ENCODE measurements at places on chromosomes 3 and 15.
A peak's percentile ranks its signal among the peaks of the same experiment; 100 is the strongest.

DNA sequence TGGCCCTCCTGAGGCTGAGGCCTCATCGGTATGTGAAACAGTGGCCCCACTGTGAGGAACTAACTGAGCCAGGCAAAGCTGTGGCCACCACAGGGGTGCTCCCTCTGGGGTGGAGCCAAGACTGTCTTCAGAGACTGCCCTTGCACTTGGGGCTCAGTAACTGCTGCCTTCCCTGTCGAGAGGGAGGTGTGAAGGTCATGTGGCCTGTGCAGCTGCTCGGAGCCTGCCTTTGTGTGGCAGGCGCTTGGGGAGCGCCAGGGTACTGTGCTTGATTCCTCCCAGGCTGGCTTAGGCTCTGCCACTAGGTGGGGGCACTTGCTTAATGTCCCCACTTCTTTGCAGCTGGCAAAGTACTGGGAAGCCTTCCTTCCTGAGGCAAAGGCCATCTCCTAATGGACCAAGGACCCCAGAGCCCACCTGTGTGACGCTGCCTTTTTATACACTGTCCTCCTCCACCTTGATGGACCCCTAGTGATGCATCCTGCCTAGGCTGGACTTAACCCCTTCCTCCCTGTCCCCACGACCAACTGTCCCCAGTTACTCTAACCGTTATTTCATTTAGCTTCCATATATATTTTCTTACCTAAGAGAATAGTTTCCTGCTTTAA, 14.2 kb upstream of the SNX22 start:
- DNase-seq, result no peak

- no peak for DNase-seq
Observed at GRCh38 chr3:33103480-33103879, 6.5 kb upstream of the GLB1 start.

DNA sequence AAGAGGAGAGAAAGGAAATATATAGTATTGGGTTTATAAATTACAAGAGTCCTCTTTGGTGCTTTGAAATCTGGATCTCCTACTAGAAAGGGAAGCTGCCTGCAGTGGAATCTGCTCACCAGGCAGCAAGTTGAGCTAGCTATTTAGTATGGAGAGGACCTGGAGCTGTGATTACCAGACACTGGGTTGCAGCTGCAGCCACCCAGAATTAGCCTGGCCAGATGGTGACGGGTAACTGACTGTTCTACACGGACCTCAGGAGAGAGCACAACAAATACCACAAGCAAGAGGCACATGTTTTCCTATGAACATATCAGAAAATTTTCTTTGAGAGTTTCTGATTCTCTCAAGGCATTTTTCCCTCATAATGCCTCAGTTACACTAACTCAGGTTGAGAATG, 46.5 kb downstream of the SYNPR start:
- no peak for DNase-seq

DNA sequence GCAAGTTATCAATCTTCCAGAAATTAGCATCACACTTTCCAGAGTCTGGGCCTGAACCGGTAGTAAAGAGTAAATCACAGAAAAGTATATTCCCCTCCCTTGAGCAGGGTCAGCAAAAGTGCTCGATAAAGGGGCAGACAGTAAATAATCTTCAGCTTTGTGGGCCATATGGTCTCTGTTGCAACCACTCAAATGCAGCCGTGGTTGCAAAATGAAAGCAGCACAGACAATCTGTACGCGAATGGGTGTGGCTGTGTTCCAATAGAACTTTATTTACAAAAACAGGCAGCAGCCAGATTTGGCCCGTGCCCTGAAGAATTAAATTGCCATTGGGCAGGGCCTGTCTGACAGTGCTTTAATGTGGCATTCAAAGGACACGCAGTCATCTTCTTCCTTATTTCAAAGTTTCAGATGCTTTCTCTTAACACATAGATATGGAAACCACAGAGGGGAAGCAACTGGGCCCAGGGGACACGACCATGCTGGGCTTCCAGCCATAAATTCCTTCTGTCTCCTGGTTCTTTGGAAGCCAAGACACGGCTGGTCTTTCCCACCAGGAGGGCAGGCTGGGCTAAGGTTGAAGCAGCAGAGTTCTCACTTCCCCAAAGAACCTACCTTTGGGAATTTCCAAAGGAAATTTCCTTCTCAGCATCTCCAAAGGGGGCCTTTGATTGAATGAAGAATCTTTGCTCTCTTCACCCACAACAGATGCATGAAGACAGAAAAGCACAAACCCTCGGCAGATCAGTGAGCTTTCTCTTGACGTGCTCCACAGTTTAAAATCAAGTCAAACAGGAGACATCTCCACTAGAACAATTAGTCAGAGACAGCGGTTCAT, 489.8 kb upstream of the PROK2 start:
- peak; percentile 78 for DNase-seq

- no peak for DNase-seq
Observed at GRCh38 chr15:98706387-98706786, 58.0 kb downstream of the IGF1R start.

GRCh38 chr3:115272036-115272824, 125.1 kb upstream of the ZBTB20 start:
- DNase-seq, result no peak

DNA sequence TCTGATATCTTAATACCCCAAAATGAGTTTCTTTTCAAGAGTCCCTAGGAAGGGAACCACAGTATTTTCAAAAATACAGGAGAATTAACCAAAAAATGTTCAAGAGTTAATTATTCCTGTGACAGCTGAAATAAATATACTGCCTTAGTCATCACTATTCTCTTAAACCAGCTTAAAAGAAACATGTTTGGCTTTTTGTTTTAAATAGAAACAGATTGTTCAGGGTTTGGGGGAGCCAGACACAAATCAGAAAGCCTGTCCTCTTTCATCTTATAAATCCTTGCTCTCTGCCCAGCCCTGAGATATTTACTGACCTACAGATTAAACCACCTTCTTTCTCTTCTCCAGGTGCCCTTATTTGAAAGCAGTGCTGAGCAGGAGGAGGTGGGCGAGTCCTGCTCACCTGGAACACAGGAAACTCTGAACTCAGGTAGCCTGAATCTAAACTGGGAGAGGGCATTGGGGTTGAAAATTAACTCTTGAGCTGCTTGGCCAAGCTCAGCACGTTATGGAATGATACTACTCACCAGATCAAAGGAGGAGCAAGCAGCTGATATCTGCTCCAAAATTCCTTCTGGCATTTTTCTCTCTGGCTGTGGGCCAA, 84.1 kb upstream of the SPRED1 start:
- DNase-seq, result no peak

GRCh38 chr3:9879830-9880549, at the start of gene CIDEC:
Gene CIDEC, minus strand, starts transcription at chr3:9880253. Its CDS starts 1,767 bp downstream, at chr3:9878486.
- no peak for DNase-seq

GRCh38 chr3:18512007-18512406, 86.9 kb upstream of the SATB1 start:
- no peak for DNase-seq

DNA sequence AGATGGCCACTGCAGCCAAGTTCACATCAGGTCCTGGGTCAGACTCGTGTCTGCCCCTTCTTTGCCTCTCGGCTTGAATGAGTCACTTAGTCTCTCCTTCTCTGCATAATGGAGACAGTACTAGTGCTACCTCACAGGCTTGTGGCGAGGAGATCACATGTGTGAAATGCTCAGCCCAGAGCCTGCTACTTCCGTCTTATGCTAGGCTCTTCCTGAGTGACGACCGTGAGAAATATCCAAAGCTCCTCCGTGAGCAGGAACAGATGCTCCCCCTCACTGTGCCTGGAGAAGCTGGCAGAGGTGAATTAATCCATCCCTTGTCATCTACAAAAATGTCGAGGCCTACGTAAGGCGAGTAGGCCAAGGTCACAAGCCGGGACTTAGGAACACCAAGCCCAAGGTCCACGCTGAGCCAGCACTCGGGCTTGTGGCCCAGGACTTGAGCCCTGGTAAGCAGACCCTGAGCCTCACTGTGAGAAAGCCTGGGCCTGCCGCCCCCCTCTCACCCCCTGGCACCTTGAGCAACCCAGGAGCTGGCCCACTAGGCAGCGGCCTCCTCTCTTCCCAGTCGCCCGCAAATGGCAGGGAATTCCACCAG, 17.9 kb downstream of the PAK6 start:
- DNase-seq, result no peak

DNA sequence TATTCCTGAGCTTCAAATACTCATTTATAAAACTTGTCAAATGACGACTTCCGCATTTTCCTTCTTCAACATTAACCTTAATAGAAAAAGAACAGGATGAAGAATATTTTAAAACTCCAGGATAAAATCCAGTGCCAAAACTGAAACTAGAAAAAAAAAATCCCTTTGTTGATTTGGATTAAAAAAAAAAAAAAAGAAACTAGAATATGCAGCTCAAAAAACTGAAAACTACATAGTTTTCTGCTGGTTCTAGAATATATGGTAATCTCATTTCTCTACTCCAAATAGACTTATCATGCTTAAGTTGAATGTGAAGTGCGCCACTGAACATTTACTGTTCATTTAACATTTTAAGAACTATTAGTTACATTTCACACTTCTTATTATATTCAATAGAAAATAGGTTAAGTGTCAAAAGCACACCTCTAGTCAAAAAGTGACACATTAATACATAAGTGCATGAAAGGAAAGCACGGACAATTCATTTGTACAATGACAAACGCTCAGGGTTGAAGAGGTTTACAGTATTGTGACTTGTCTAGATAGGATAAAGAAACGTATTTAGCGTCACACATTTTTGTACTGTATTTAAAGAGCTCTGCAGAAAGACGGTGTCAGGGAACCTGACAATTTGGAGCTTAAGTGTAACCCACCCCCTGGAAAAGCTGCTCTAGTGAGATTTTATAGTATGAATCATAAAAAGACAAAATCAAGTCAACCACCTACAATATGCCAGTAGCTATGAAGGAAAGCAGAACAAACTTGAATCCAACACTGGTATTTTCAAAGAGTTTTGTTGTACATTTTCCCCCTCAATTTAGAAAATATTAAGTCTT, 5.8 kb downstream of the TRA2B start:
- DNase-seq, result no peak

DNA sequence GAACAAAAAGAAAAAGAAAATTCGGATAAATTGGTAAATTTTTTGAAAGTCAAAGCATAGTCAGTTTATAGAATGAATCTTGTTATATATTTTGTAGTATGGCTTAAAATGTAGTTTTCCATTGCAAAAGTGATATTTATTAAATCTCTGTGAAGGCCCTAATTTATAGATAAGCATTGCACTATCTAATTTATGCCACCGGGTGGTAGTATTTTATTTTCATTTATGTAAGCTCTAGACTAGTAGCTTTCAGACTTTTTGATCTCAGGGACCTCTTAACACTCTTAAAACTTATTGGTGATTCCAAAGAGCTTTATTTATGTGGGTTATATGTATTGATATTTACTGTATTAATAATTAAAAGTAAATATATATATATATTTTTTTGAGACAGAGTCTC, 133.9 kb upstream of the LRRFIP2 start:
- DNase-seq, result no peak

DNA sequence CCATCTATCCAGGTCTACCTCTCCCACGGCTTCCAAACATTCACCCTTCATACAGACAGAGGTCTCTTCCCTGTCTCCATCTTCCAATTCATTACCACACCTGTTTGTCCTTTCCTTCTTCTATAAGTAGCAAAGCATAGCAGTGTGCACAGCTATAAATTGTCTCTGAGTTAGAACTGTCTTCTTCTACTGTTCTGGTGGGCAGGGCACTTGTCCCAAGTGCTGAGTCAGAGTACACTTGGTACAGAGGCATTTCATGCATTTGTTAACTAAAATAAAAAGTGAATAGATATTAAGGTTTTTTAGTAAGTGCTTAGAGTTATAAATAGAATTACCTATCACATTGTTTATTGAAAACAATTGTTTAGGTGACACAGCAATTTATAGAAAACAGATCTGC, 150.1 kb upstream of the CCDC54 start:
- no peak for DNase-seq

DNA sequence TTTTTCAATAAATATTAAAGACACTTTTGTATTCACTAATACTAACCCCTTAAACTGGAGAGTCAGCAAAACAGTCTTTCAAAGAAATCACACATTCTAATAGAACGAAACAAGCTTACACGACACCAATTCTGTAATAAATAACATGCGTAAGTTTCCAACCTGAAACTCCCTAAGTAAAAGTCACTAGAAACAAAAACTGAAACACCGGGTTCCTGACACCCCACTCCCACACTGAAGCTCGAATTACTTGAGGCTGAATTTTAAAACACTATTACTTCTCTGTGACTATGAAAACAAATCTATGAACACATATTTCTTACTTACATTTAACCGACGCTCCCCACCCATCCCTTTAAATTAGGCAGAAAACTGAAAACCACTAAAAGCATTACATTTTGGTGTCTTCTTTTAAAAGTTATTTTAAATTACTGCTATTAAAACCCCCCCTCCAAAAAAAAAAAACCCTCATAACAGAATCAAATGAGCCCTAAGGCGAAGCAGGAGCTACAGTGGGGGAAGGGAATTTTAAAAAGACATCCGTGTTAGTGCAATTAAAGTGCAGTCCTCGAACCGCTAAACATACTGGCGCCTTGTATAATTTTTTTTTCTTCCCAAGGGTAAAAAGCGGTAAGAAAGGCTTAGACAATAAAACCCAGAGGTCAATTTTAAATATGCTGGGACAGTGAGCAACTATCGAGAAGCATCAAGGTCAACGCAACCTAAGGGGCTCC, 878 bp downstream of the SPPL2A start:
- DNase-seq, result no peak

All from mucosa of descending colon (tissue), 3 donors.